ENCODE measurements at places on chromosomes 16 and 17.

- DNase-seq: no peak
Measured at GRCh38 chr16:62029947-62030346, 6.3 kb downstream of the CDH8 start.

GRCh38 chr16:48041981-48042421 is 113.8 kb downstream of the ABCC12 start:
- no peak for DNase-seq

DNA sequence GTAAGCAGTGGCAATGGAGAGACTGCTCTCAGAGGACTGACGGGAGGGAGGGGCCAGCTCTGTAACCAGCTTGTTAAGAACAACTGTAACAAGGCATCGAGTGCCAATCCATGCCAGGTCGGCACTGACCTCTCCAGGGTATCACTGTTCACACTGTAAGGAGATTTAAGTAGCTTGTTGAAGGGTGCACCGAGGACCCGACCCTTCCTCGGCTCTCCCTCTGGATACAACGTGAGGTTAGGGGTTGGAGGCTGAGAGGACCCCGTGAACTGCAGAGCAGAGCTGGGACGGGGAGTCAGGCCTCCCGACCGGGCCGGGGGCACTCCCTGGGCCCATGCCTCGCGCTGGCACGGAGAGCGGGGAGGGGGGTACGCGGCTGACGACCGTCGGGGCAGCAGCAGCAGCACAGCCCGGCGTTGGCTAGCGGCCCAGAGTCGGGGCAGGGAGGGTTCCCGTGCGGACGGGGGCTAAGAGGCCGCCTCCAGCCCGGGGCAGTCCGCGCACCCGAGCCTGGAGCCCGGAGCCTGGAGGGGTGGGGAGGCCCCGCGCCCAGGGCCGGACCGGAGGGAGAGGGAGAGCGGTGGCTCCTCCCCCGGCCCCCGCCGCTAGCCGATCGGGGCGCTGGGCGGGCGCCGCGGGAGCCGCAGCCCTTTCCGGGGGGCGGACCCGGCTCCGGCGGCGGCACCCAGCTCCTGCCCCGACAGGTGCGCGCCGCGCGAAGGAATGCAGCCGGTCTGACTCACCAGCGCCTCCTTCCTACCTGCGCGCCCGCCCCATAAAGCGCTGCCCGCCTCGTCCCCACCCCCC is at the start of gene ITGB4:
Gene ITGB4, plus strand, starts transcription at position 804 of the 807 bp plus-strand sequence. CDS start 3,245 bp downstream, outside the sequence.
- peak; percentile 3 for DNase-seq

GRCh38 chr16:28316054-28316453 is 23.7 kb downstream of the SBK1 start:
- no peak for DNase-seq

- no peak for DNase-seq
Measured at GRCh38 chr17:28327709-28328108, 7.6 kb downstream of the IFT20 start.

GRCh38 chr16:24825696-24826095 is 20.1 kb upstream of the SLC5A11 start:
- no peak for DNase-seq

GRCh38 chr17:81902023-81902652 is at the start of gene NPB:
Gene NPB (plus strand): TSS chr17:81902238. CDS start chr17:81902278, 40 bp downstream.
- no peak for DNase-seq

DNA sequence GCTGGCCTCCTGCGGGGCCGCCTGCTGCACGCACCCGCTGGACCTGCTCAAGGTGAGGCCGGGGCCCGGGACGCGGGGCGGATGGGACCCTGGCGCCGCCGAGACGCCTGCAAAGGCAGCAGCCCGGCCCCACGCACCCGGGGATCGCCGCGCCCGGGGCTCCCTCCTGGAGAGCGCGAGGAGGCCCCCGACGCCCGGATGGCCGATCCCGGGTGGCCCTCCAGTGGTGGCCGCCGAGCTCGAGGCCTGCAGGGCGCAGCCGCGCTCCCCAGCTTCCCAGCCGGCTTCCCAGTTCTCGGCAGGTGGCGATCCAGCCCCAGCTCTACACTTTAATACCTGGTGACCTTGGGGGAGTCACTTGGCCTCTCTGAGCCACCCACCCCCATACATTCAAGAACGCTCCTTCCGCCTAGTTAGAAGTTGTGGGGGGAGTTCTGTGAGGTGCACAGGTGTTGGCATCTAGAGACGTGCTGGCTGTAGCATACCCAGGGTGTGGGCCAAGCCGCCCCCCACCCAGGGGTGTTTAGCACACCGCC is 452 bp downstream of the SLC25A10 start:
- no peak for DNase-seq

DNA sequence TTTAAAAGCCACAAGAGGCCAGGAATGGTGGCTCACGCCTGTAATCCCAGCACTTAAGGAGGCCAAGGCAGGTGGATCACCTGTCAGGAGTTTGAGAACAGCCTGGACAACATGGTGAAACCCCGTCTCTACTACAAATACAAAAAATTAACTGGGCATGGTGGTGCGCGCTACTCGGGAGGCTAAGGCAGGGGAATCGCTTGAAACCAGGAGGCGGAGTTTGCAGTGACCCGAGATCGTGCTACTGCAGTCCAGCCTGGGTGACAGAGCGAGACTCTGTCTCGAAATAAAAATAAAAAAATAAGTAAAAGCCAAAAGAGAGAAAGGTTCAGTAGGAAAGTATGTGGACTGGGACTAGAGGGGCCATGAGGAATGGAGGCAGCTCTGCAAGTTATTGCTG is 13.1 kb upstream of the ITGAL start:
- DNase-seq: no peak

DNA sequence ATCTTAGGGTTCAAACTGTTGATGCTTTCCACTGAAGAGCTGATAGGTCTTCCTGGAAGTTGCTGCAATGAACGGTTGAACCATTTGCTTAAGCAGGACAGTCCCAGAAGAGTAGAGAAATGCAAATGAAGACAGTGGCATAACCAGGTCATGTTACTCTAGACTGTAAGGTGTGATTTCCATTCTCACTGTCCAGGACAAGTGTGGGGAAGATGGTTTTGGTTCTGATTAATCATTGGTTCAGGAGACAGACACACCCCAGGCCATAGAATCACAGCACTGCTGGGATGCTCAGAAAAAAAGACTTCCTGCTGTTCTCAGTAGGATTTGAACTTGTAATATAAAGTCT is 34.8 kb upstream of the XYLT2 start:
- DNase-seq: no peak

DNA sequence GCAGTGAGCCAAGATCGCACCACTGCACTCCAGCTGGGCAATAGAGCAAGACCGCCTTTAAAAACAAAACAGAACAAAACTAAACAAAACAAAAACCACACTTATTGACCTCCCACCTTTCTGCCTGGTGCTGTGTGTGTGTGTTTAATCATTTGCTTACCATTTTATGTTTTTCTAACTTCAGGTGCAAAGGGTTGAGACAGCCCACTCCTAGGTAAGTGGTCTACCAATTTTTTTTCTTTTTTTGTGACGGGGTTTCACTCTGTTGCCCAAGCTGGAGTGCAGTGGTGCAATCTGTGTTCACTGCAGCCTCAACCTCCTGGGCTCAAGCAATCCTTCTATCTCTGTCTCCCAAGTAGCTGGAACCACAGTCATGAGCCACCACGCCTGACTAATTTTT is 65.8 kb downstream of the SALL1 start:
- DNase-seq: no peak

GRCh38 chr16:4052801-4053293 is 63.4 kb downstream of the ADCY9 start:
- no peak for DNase-seq

DNA sequence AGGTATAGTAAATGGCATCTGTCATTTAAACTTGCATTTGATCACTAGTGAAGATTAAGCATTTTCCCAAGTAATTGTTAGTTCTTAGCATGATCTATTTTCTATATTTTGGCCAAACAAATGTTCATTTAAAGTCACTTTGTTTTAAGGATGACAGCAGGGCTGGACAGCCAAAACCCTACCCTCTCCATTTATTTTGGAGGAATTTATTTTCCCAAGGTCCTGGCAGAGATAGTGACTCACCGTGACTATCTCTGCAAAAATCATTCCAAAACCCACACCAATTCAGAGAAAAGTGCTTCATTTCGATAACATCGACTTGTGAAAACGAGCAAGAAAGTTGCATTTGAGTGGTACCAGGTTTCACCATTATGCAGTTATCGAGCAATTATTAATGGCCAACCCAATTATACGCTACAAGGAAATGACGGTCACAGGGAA is 665 bp upstream of the AKAP1 start:
- DNase-seq: no peak

GRCh38 chr17:43536236-43536992 is 9.7 kb downstream of the ETV4 start:
- no peak for DNase-seq

GRCh38 chr17:7307686-7308624 is 527 bp downstream of the EIF5A start:
- DNase-seq: no peak

- DNase-seq: no peak
Measured at GRCh38 chr16:28835864-28836760, 10.0 kb downstream of the TUFM start.

DNA sequence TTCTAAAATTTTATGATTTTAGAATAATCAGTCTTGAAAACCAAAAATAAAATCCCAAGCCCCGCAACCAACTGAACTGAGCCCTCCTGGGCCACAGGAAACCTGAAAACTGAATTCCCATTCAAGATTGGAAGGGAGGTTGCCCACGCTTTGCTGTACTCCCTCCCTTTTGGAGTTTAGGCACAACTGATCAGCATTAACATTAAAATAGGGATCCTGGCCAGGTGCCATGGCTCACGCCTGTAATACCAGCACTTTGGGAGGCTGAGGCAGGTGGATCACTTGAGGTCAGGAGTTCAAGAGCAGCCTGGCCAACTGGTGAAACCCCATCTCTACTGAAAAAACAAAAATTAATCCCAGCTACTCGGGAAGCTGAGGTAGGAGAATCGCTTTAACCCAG is 52.7 kb upstream of the NETO2 start:
- no peak for DNase-seq

GRCh38 chr16:56075732-56076388 is 115.4 kb upstream of the GNAO1 start:
- DNase-seq: no peak

DNA sequence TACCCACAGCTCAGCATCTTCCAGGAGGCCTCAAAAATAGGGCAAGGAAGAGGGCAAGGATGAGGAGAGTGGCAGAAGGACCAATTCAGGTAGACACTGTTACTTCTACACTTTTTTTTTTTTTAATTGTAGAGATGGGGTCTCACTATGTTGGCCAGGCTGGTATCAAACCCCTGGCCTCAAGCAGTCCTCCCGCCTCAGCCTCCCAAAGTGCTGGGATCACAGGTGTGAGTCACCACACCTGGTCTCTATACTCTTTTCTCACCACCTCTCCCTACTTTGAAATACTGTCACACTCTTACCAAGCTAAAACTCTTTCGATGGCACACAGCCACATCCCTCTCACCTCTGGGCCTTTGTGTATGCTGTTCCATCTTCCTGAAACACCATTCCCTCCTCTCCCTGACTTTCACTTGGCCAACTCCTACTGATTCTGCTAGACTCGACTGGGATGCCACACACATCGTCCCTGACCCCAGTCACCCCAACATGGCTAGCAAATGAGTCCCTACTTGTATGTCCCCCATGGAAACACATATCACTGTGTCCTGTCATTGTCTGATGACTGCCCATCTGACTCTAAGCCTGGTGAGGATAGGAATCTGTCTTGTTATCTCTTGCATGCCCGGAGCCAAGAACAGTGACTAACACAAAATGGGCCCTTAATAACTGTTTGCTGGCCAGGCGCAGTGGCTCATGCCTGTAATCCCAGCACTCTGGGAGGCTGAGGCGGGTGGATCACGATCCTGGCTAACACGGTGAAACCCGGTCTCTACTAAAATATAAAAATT is 7.2 kb upstream of the SLC43A2 start:
- DNase-seq: no peak

DNA sequence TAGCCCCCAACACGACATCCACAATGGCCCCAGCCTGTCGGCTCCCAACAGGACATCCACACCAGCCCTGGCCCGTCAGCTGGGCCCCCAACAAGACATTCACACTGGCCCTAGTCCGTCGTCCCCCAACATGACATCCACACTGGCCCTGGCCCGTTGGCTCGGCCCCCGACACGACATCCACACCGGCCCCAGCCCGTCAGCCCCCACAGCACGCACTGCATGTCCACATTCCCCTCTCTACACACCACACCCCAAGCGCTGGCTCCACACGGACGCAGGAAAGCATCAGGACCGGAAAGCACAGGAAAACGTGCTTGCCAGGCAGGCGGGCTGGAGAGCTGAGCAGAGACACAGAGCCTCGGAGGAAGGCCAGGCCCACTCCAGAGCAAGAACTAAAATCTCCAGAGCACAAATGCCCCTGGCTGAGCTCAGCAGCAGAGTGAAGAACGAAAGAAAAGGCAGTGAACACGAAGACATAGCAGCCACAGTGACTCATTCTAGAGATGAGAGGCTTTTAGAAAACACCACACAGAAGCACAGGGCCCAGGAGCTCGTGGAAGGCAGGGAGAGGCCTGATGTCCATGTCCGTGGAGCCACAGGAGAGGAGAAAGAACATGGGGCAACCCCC is 50.6 kb downstream of the LMF1 start:
- DNase-seq: no peak

DNA sequence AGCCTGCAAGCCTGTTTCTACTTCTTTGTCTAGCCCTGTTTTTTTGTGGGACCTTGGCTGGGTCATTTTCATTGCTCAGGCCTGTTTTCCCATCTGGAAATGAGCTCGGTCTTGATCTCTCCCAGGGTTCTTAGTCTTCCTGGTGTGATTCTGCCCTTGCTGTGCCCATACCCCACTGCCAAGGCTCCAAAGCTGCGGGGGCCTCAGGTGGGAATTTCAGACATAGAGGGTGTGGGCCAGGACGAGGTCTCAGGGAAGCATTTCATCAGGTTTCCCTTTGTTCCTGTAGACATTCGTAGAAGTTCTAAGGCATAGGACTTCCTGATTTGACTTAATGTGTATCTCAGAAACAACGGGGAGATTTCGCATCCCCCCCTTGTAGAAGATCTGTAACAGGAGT is 5.8 kb downstream of the MPRIP start:
- no peak for DNase-seq

DNA sequence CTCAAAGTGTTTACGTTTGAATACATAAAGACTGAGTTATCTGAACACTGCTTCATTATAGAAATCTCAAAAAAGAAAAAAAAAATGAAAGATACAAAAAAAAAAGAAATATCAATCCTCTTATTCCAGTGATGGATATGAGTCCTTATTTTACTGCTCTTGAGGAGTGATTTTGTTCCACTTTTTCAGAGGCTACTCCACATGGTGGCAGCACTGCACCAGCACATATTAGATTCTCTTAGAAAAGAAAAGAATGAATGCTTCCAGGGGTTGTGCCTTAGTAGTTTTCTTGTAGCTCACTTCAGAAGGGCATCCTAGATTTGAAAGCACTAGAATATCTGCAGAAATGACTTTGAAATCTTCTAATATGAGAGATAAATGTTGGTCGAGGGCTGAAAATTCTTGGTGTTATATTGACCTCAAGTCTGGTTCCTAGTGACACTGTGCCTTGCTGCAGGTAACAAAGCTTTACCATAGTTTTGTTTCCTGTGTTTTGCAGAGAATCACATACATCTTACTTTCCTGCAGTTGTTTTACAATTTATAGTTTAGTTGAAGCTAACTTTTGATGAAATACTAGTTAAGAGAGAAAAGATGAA is 25.9 kb downstream of the AP2B1 start:
- DNase-seq: no peak

- no peak for DNase-seq
Measured at GRCh38 chr17:17811381-17812210, 25.2 kb downstream of the SREBF1 start.
